Stomach (tissue), 19 donors: ENCODE measurements at places on chromosomes 4 and X. TPM values are rescaled to one million over a fixed set of nuclear protein-coding genes. Genes with fewer than 3 reads are reported as not detected.

DNA sequence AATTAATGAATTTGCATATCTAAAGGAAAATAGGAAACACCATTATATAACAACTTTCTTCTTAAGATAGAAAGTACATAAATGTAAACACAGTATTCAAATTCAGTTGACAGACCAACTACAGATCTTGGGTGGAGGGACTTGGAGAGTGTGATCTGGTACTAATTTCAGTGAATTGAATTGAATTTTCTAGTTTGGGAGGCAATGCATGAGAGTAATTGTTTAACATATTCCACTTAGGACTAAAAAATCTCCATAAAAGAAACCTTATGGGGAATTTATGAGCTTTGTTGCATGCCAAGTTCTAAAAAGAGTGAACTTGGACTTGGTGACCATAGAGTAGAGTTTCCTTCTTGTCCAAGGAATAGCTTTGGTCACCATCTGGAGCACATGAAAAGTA is 261.1 kb upstream of the TTC29 start:
- no peak for DNase-seq

GRCh38 chr4:47733302-47734175 is 104.3 kb downstream of the CORIN start:
- DNase-seq: peak; percentile 26

The IL1RAPL1 gene
- 0.87 TPM for total RNA-seq

The CT45A5 gene
- not detected for total RNA-seq

DNA sequence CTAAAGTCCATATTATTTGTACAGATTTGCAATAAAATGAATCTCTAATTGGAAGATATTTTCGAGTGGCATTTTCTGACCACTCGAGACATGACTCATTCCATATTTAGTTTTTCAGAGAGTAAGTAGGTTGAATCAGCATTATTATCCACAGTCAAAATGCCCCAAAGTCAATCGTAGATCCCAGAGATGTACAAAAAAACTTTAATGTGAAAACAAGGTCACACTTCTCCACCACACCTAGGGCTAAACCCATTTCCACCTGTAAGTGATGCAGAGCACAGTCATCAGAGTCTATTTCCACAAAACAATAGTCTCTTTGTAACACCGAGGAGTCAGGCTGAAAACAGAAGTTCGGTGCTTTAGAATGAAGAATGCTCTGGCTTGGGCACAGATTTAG is 117.1 kb upstream of the TENM3 start:
- no peak for DNase-seq

GRCh38 chr4:116020141-116020722 is 906.8 kb upstream of the NDST4 start:
- no peak for DNase-seq

- no peak for DNase-seq
Measured at GRCh38 chr4:110982486-110982885, 359.6 kb upstream of the PITX2 start.

- DNase-seq: no peak
Measured at GRCh38 chr4:172826346-172826745, 342.3 kb upstream of the GALNT7 start.

The ZRSR2 gene
- total RNA-seq: 22.0 TPM

- DNase-seq: no peak
Measured at GRCh38 chrX:50889582-50889981, 21.0 kb upstream of the BMP15 start.

- DNase-seq: peak; percentile 39
Measured at GRCh38 chr4:21991050-21991449, 42.5 kb upstream of the KCNIP4 start.

The IBSP gene
- total RNA-seq: not detected

GRCh38 chr4:139469216-139469615 is 15.3 kb downstream of the RAB33B start:
- no peak for DNase-seq

- no peak for DNase-seq
Measured at GRCh38 chr4:150679018-150679764, 97.2 kb downstream of the MAB21L2 start.

The CENPVL2 gene
- not detected for total RNA-seq

DNA sequence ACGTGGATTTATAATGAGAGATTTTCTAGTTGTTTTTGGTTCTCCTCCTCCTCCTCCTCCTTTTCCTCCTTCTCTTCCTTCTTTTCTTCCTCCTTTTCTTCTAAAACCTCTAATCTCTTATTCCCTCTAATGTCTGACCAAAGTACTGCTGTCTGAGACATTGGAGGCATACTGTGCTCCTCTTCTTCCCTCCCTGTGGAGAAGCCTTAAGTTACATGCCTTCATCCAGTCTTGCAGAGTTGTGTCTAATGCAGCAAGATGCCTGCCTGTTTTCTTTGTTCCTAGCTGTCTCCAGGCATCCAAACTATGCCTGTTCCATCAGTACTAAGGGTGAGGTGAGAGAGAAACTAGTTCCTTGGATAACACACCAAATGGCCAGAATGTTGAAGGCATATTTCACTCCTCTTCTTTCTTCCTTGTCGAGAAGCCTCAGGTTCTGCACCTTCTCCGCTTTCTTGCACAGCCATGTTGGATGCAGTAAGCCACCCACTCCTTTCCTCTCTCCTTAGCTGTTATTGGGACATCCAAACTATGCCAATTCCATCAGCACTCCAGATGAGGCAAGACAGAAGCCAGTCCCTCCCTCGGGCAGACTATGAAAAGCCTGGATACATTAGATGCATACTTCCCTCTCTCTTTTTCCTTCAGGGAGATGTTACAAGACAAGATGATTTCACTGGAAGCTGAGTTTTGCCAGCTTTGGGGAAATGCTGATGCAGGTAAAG is 285.7 kb upstream of the TRAM1L1 start:
- no peak for DNase-seq

The NWD2 gene
- 1.5 TPM for total RNA-seq

The REELD1 gene
- total RNA-seq: 0.73 TPM

The GYG2 gene
- total RNA-seq: 6.1 TPM

The POLN gene
- total RNA-seq: 0.29 TPM

DNA sequence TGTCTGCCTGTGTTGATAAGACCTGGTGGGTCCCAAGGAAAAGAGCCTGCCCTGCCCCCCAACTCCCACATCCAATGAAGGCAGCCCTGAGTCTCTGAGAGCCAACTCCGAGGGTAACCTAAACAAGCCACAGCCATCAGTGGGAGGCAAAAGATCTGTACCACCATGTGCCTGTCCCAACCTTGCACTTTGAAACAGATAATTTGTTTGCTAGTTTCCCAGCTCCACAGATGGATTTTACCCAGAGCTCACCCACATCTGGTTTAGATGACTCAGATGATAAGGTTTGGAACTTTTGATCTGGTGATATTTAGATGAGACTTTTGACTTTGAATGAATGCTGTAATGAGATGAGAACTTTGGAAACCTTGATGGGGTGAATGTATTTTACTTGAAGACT is 246.0 kb upstream of the PSAPL1 start:
- no peak for DNase-seq

The GC gene
- total RNA-seq: not detected

The HSFX3 gene
- total RNA-seq: 0.72 TPM

- DNase-seq: no peak
Measured at GRCh38 chr4:94741304-94741703, 16.5 kb upstream of the BMPR1B start.

DNA sequence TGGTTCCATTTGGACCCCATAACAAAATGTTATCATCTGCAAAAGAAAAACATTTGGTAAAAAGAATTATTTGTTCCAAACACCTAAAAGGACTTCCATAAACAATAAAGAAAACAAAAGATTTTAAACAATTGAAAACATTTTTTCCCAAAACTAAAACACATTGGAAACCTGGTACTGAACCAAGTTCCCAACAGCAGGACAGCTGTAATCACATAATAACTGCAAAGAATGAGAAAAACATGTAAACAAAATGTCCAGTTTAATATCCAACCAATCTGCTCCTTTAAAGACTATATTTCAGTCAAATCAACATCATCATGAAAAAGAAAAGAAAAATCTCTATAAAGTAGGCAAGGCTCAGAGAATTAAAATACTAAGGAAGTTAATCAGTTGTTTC is 36.3 kb downstream of the PRDM5 start:
- no peak for DNase-seq

DNA sequence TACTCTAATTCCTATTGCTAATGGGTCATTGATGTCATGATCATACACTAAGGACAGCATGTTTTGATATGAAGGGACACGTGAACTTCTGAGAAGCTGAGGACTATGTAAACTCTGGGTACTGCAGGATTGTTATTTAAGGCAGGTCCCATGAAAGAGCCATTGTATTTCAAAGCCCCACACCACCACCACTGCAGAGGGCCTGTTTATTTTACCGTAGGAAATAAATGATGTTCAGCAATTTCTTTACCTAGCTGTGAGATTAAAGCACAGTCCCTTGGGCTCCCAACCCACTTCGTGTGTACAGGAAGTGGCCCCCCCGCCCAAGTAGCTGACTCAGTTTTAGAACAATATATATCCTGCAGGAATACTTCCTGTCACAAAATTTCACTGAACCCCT is 89.8 kb upstream of the ACSL4 start:
- no peak for DNase-seq

DNA sequence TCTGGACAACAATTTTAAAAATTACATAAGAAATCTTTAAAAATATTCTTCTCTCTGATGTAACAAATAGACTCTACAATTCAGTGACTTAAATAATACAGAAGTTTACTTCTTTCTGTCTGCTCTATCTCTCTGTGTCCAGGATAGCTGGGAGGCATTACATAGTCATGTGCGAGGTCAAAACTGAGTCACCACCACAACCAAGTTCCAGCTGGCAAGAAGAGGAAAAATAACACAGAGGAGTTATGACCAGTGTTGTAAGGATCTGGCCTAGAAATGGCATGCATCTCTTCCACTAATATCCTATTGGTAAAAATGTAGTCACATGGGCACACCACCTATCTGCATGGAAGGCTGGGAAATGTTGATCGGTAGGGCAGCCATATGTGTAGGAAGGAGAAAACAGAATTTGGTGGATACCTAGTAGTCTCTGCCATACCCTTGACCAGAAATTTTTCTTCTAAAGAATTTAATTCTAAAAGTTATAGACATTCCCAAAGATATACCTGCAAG is 39.4 kb upstream of the WDFY3 start:
- DNase-seq: no peak

The GPM6B gene
- total RNA-seq: 67.9 TPM

DNA sequence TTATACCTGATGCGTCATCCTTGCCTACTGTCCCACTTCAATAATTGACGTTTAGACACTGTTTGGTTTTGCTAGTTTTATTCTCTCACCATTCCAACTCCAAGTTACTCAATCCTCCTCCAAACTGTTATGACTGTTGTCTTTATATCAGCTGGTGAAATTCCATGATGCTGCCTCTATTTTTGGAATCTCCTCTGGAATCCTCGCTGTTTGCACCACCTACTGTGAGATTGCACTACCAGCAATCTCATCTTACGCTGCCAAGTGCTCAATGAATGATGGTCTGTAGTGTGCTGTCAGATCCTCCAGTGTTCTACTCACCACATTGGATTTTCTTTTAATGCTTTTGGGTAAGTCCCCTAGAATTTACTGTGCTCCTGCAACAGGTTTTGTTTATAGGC is 13.2 kb upstream of the PCDH18 start:
- no peak for DNase-seq

DNA sequence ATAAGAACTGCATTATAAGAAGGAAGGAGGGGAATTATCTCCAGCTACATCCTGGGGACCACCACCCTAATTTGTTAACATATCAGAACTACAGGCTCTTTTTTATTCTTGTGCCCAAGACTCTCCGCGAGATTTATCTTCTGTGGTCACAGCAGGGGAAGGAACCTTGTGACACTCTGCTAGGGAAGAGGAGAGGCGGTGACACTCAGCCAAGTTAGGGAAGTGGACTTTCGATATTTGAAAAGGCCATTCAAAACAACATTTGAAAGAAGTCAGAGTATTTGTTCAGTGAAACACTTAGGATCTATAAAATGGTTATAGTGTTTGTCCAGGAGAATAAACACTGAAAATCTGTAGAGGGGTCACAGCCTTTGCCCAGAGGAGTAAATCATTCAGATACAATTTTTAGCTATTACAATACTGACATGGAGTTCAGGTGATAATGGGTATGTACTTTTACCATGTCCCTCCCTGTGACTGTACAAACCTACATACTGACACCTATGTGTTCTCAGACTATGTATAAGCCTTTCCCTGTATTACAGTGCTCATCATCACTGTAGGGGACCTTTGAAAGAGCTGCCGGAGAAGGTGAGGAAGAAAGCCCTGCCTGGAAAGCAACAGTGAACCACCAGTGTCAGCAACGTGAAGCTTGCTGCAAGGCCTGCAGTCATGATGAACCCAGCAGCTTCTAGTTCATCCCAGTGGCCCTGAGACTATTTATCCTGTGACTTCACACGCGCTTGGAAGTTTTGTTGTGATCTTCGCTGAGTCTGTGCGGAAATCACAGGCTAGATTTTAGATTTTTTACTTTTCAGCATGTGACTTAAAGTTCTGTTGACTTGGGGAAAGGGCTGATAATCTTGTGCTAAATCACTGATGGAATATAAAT is 8.5 kb upstream of the PTTG2 start:
- DNase-seq: no peak

DNA sequence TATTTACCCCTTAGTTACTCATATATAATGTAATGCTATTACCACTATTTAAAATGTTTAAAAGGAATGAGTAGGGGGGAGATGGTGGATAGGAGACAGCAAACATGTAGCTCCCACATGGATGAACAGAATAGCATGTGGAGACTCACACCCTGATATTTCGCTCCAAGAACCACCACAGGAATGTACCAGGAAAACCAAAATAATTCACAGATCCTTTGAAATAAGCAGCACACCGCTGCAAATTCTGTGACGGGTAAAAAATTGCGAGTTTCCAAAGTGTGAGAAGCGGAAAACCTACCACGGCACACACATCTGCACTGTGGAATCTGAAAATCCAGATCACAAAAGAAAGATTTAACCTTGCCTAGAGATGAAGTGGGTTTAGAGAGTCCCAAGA is 428.2 kb downstream of the TLL1 start:
- DNase-seq: no peak

- no peak for DNase-seq
Measured at GRCh38 chr4:10673817-10674369, 10.7 kb downstream of the CLNK start.

- peak; percentile 54 for DNase-seq
Measured at GRCh38 chr4:173171098-173171497, 2.5 kb downstream of the GALNT7 start.

DNA sequence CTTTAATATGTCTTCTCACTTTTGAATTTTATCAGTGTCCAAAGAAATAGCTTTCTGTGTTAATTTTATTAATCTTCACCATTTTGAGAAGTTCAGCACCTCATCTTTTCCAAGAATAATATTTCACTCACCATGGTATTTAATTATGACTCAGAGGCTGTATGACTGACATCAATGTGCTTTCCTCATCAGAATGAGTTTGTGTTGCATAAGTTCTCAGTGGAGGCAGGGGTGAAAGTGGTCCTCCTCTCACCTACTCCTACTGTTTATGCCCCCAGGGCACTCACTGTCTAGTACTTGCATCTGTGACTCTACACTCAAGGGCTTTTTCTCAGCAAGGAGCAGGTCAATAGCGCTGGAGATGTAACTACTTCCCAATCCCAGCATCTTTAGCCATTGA is 905.3 kb upstream of the INTU start:
- DNase-seq: no peak

- DNase-seq: no peak
Measured at GRCh38 chrX:46681849-46682248, 77.1 kb downstream of the SLC9A7 start.
